ENCODE measurements at places on chromosomes 3 and 15. TPM values are rescaled to one million over a fixed set of nuclear protein-coding genes. Genes with fewer than 3 reads are reported as not detected.
A peak's percentile ranks its signal among the peaks of the same experiment; 100 is the strongest.

- no peak overlapping the region for H3K27ac ChIP-seq
- peaks cover 19% of the 10 kb centered on the region for H3K4me1 ChIP-seq
- no peaks in the 10 kb centered on the region for H3K36me3 ChIP-seq
Observed at GRCh38 chr15:51625236-51625635, 2.7 kb upstream of the DMXL2 start.

DNA sequence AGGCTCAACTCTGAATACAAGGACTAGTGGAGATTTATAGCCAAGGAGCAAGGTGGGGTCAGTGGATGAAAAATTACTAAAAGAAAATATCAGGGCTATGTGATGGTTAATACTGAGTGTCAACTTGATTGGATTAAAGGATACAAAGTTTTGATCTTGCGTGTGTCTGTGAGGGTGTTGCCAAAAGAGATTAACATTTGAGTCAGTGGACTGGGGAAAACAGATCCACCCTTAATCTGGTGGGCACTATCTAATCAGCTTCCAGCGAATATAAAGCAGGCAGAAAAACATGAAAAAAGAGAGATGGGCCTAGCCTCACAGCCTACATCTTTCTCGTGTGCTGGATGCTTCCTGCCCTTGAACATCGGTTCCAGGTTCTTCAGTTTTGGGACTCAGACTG, 14.4 kb upstream of the SENP7 start:
- peaks cover 2% of the 10 kb centered on the region for H3K4me1 ChIP-seq
- H3K4me3 ChIP-seq, result no peak overlapping the region
- no peak overlapping the region for H3K27ac ChIP-seq

DNA sequence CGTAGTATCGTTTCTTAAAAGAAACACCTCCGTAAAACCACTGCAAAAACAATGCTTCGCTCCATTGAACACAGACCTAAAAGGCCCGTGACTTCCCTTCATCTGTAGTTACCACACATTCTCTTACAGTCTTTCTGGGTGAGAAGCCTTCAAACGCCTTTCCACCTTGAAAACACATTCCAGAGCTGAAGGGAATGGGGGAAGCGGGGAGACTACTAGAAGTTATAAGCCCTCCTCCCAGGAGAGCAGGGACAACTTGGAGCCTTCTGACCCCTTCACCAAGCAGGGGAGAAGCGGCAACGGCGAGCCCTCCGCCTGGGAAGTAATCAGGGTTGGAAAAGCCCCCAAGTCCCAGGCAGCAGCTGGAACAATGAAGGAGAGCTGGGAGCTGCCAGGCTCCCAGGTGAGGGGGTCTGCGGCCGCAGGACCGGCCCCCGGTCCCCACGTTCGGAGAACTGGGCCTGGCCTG, 461 bp downstream of the SECISBP2L start:
- peaks cover 14% of the 10 kb centered on the region for H3K4me1 ChIP-seq
- H3K36me3 ChIP-seq, result peaks cover 1% of the 10 kb centered on the region
- DNase-seq, result no peak
- H3K27me3 ChIP-seq, result no peaks in the 10 kb centered on the region

DNA sequence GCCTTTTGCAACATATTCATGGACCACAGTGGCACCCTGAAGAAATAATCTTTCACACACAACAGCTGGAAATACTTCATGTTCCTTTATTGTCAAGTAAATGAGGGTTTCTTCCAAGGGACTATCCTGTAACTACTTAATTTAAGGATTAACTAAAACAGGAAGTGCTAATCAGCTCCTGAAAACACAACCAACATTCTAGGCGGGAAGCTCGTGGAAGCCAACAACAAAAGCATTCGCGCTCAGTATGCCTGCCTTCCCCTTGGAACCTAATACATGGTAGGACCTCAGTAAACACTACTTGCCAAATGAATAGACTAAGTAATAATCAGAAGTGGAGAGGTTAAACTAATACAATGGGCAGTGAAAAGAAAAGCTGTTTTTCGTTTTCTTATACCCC, 300.9 kb downstream of the RORA start:
- no peaks in the 10 kb centered on the region for H3K36me3 ChIP-seq
- no peak for DNase-seq
- no peak overlapping the region for H3K4me3 ChIP-seq
- peaks cover 29% of the 10 kb centered on the region for H3K4me1 ChIP-seq
- H3K27me3 ChIP-seq, result no peaks in the 10 kb centered on the region

GRCh38 chr3:15403495-15403894, 23.8 kb downstream of the METTL6 start:
- no peaks in the 10 kb centered on the region for H3K4me1 ChIP-seq
- H3K36me3 ChIP-seq, result peaks cover 2% of the 10 kb centered on the region
- no peaks in the 10 kb centered on the region for H3K27me3 ChIP-seq
- DNase-seq, result no peak
- H3K27ac ChIP-seq, result no peak overlapping the region

- no peaks in the 10 kb centered on the region for H3K27me3 ChIP-seq
- H3K36me3 ChIP-seq, result no peaks in the 10 kb centered on the region
- no peak overlapping the region for H3K4me3 ChIP-seq
Observed at GRCh38 chr3:37922721-37923568, 61.3 kb downstream of the CTDSPL start.

- no peak overlapping the region for H3K27ac ChIP-seq
- H3K4me3 ChIP-seq, result no peak overlapping the region
- H3K4me1 ChIP-seq, result no peaks in the 10 kb centered on the region
- DNase-seq, result no peak
- no peaks in the 10 kb centered on the region for H3K36me3 ChIP-seq
Observed at GRCh38 chr15:48253172-48253571, 47.1 kb downstream of the SLC12A1 start.

DNA sequence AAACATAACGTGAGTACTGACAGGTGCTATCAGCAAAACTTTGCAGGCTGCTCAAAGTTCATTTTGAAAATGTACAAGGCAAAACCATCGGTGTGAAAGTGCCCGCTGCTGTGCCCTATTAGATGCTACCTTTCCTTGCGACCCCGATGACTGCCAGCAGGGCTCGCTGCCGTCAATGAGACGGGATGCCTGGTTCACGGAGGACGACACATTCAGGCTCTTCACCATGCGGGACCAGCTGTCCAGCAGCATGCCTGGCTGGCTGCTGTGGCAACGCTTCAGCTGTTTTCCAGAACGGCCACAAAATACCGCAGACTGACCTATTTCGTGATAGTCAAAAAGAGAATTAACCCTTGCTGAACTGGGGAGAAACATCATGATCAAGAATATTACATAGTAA, 92.7 kb upstream of the OCA2 start:
- no peak for DNase-seq
- H3K36me3 ChIP-seq, result peaks cover 25% of the 10 kb centered on the region
- H3K27me3 ChIP-seq, result no peaks in the 10 kb centered on the region
- H3K4me1 ChIP-seq, result peaks cover 17% of the 10 kb centered on the region
- H3K27ac ChIP-seq, result no peak overlapping the region

- H3K4me1 ChIP-seq, result peaks cover 21% of the 10 kb centered on the region
- H3K27ac ChIP-seq, result no peak overlapping the region
- H3K4me3 ChIP-seq, result no peak overlapping the region
- H3K36me3 ChIP-seq, result no peaks in the 10 kb centered on the region
Observed at GRCh38 chr3:67016522-67017080, 18.5 kb downstream of the KBTBD8 start.

DNA sequence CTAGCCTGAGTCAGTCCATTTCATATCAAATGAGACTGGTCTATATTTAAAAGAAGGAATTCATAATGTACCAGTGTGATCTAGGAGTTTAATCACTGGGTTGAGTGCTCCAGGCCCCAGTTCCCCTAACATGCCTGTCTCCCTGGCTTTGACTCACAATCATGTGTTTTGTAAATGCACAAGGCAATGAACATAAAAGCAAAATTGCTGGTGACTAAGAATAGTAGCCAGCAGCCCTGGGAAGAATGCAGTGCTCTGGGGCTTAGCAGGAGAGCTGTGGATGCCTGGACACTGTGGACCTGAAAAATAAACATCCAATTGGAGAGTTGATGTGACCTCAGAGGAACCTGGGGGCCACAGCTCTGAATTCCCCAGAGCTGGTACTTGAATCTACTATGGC, 50.3 kb downstream of the SYNPR start:
- no peaks in the 10 kb centered on the region for H3K36me3 ChIP-seq
- H3K27ac ChIP-seq, result peak overlapping the region; percentile 54
- H3K4me3 ChIP-seq, result no peak overlapping the region
- peaks cover 25% of the 10 kb centered on the region for H3K4me1 ChIP-seq
- no peak for DNase-seq
- H3K27me3 ChIP-seq, result peaks cover 2% of the 10 kb centered on the region

- H3K27ac ChIP-seq, result peak overlapping the region; percentile 25
- no peak for DNase-seq
- H3K4me1 ChIP-seq, result no peaks in the 10 kb centered on the region
- H3K36me3 ChIP-seq, result no peaks in the 10 kb centered on the region
- H3K27me3 ChIP-seq, result peaks cover 6% of the 10 kb centered on the region
Observed at GRCh38 chr3:14701676-14702075, 26.7 kb downstream of the C3orf20 start.

- peaks cover 3% of the 10 kb centered on the region for H3K4me1 ChIP-seq
- no peak overlapping the region for H3K27ac ChIP-seq
- peaks cover 78% of the 10 kb centered on the region for H3K27me3 ChIP-seq
Observed at GRCh38 chr15:100920516-100921135, 1.5 kb downstream of the LRRK1 start.

DNA sequence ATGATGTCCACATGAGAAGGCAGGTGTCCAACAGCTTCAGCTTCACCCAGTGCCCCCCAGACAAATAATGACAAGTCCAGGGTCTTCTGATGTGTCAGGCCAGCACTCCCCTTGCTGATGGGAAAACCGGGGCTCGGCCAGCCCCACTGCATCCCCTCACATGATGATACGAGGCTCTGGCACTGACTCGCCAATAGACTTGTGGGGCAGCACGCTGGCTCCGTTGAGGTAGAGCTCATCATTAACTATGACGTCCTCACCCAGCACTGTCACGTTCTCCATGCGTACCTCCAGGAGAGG, 2.1 kb upstream of the AMIGO3 start:
- H3K4me1 ChIP-seq, result peaks cover 22% of the 10 kb centered on the region
- no peaks in the 10 kb centered on the region for H3K36me3 ChIP-seq
- H3K27ac ChIP-seq, result no peak overlapping the region
- no peak for DNase-seq
- no peaks in the 10 kb centered on the region for H3K27me3 ChIP-seq

DNA sequence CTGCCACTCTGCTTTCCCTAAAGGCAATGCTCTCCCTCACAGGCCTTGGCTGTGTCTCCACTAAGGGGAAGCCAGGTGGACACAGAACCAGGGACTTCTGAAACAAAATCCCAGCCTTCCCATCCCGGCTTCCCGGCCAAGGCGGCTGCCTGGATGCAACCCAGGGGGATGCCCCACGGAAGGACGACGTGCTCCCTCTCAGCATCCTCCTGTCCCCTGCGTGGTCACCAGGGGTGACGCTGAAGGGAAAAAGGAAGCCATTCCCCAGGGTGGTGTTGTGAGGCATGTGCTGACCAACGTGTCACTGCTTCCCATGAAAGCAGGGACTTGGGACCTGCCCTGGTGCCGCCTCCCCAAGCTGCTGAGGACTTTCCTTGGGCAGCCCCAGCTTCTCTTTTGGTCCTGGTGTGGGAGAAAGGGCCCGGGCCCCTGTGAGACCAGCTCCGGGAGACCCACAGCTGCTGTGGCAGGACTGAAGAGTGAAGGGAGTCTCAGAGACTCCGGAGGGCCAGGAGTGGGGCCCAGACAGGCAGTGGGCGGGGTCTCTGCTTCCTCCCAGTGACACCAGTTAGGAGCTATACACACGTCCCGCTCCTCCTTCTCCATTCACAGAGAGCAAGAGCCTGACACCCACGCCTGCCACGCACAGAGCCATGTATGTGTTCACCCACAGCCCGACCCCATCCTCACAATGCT, 139.2 kb downstream of the NUP210 start:
- H3K36me3 ChIP-seq, result no peaks in the 10 kb centered on the region
- H3K4me3 ChIP-seq, result peak overlapping the region; percentile 21
- peaks cover 58% of the 10 kb centered on the region for H3K27me3 ChIP-seq
- no peak overlapping the region for H3K27ac ChIP-seq

GRCh38 chr3:13276438-13277195, 143.5 kb downstream of the NUP210 start:
- no peak for DNase-seq
- no peaks in the 10 kb centered on the region for H3K36me3 ChIP-seq
- no peak overlapping the region for H3K4me3 ChIP-seq
- no peak overlapping the region for H3K27ac ChIP-seq
- H3K4me1 ChIP-seq, result peaks cover 1% of the 10 kb centered on the region
- peaks cover 43% of the 10 kb centered on the region for H3K27me3 ChIP-seq

GRCh38 chr3:127820826-127821313, 1.4 kb downstream of the MGLL start:
- H3K27ac ChIP-seq, result no peak overlapping the region
- no peaks in the 10 kb centered on the region for H3K36me3 ChIP-seq
- peaks cover 80% of the 10 kb centered on the region for H3K27me3 ChIP-seq
- no peak for DNase-seq
- H3K4me3 ChIP-seq, result no peak overlapping the region
- peaks cover 3% of the 10 kb centered on the region for H3K4me1 ChIP-seq

DNA sequence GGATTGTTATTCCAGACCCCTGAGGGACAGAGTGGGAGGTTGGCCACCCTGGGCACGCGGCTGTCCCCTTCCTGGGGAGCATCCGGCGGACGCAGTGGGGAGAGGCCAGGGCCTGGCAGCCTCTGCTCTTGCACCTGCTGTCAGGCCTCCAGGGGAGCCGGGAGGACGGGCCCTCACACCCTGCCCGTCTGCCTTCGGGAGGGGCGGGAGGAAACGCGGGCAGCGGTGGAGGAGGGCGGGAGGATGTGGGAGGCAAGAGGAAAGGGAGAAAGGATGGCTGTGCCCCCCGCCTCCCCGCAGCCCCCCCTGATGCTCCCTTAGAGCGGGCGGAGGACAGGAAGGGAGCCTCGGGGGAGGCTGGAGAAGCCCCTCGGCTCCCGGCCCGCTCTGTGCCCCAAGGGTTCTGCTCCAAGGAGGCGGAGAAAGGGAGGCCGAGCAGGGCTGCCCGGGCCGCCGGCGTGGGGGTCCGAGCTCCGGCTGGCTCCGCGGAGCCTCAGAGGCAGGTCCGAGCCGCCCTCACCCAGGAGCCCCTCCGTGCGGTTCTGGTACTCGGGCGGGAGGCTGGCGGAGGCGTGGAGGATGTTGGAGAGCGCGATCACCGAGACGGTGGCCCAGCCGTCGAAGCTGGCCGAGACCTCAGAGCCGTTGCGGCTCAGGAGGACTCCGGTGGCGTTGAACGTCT, 40.9 kb downstream of the MUC20 start:
- H3K27me3 ChIP-seq, result peaks cover 19% of the 10 kb centered on the region
- no peaks in the 10 kb centered on the region for H3K36me3 ChIP-seq
- no peak overlapping the region for H3K4me3 ChIP-seq
- H3K27ac ChIP-seq, result no peak overlapping the region
- no peak for DNase-seq

- H3K36me3 ChIP-seq, result peaks cover 3% of the 10 kb centered on the region
- no peak overlapping the region for H3K4me3 ChIP-seq
- no peak overlapping the region for H3K27ac ChIP-seq
- no peak for DNase-seq
- H3K27me3 ChIP-seq, result no peaks in the 10 kb centered on the region
Observed at GRCh38 chr3:31707286-31707685, 174.6 kb downstream of the STT3B start.

Gene ANKRD63
- not detected for total RNA-seq

Gene PARP15
- 0.55 TPM for total RNA-seq

Gene TGFBR2
- total RNA-seq, result 21.2 TPM

Gene SORD
- 300 TPM for total RNA-seq

Gene JMJD7
- total RNA-seq, result 26.2 TPM

Gene APOD
- not detected for total RNA-seq

Gene TERC
- 12.4 TPM for total RNA-seq

Gene SLC15A2
- total RNA-seq, result 4.2 TPM
